ENCODE measurements at places on chromosomes 5 and 9. TPM values are rescaled to one million over a fixed set of nuclear protein-coding genes. Genes with fewer than 3 reads are reported as not detected.

DNA sequence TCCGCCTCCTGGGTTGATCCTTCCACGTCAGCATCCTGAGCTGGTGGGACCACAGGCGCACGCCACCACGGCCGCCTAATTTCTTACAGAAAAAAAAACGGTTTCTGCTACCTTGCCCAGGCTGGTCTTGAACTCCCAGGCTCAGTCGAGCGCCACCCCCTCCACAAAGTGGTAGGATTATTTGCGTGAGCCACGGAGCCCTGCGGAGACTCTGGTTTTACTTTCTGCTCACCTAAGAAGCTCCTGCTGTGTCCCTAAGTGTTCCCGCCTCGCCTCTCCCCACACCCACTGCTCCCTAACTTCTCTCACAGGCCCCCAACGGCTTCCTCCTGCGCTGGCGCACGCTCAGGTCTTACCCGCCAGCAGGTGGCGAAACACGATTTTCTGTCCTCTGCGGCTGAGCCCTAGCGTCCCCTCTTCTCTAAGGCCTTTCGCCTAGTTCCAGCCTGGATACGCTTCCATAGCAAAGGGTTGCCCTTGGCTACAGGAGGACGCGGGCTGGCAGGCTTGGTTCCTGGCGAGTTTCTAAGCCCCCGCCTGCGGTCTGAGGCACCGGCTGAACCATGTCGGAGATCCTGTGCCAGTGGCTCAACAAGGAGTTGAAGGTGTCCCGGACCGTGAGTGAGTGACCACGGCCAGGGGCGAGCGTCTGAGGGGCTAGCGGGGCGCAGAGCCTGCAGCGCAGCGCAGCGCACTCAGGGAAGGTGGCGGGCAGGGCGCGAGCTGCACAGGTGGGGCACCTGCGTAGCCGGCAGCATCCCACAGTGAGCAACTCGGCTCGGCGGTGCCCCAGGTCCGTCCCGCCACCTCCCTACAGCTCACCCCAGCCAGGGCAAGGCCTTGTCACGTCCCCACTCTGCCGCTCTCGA lies at the start of gene SPEF2:
Gene SPEF2, plus strand, starts transcription at position 429 of the 869 bp plus-strand sequence. Its CDS starts 135 bp downstream, at position 564.
- peak; percentile 87 for DNase-seq

- no peak for DNase-seq
Measured at GRCh38 chr5:24823625-24824024, 178.8 kb upstream of the CDH10 start.

DNA sequence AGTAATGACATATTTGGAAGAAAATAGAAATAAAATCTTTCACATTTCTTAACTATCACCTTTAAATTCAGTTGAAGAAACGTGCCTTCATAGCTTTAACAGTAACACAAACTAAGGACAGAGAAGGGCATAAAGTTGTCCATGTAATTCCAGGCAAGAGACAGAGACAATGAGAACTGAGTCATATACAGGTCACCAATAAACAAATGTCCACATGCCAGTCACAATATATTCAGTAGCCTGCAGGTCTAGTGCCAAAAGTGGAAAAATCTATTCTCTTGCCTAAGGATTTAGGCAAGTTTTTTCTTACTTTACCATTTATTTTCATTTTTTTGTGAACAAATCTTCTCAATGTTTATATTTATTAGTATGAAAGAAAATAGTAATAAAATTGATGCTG lies 1711.5 kb upstream of the NUDT12 start:
- DNase-seq = no peak

GRCh38 chr5:5316334-5316733 lies 106.1 kb upstream of the ICE1 start:
- no peak for DNase-seq

GRCh38 chr9:35422753-35423152 lies 67.2 kb upstream of the RUSC2 start:
- DNase-seq = no peak

DNA sequence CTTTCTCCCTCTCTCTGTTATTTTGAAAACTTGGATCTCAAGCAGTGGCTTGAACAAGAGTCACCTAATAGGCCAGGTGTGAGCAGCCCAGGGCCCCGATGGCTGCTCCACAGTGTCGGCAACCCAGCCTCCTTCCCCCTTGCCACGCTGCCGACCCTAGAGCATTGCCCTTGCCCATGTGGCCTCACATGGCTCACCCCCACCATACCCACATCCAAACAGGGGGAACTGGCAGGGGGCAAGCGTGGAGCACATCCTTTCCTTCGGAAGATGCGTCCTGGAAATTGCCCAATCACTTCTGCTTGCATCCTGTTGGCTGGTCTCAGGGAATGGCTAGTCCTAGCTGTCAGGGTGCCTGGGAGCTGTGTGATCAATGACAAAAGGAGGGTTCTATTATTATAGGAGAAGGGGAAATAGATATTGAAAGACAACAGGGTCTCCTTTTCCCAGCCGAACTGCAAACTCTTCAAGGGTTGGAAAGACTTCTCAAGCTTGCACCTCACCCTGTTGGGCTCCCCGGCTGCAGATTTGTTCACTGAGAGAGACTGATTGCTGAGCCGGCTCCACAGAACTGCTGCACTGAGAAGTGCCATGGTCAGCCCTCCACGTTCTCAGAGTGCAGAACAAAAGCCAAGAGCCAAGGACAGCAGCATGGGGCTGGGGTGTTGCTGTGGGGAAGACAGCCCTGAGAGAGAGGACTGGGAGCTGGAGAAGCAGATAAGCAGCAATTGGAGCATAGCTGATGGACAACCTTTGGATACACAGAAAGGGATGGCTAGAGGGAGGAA lies 8.3 kb upstream of the TIFAB start:
- DNase-seq = no peak

GRCh38 chr5:27875148-27875547 lies 836.8 kb upstream of the CDH9 start:
- DNase-seq = no peak

GRCh38 chr5:68395926-68396511 lies 180.5 kb downstream of the PIK3R1 start:
- DNase-seq = no peak

DNA sequence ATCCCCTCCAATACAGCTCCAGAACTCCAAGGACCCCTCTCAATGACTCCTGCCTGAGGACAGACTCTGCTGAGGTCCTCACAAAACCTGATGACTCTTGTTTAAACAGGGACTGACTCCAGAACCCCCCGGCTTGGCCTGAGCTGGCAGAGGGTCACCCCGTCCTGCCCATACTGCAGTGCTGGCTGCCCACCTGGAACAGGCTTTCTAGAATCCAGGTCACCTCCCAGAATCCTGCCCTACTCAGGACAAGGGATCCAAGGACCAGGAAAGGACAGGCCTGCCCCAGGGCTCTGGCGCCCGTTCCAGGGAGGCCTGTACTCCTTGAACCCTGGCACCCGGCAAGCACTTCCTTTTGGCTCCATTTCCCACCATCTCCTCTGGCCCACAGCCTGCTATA lies 22.2 kb downstream of the RALGDS start:
- DNase-seq = no peak

DNA sequence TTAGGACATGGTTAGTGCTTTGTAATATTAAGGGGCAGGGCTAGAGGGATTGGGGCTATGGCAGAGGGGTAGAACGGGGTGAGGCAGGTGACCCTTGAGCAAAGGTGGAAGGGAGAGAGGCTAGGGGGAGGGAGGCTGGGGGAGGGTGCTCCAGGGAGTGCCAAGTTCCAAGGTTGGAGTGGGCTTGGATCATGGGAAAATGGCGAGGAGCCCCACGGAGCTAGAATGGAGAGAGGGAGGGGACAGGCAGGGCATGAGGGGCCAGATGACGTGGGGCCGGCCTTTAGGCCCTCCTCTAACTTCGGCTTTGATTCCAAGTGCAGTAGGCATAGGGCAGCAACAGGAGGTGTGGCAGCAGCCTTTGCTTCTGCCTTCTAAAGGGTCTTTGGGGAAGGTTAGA lies 171.8 kb upstream of the PANK3 start:
- no peak for DNase-seq

LECT2 gene
- not detected for total RNA-seq

TMEM252 gene
- total RNA-seq = not detected

SMIM32 gene
- not detected for total RNA-seq

C5 gene
- 1.5 TPM for total RNA-seq

Data from right cardiac atrium (tissue), 5 donors.